Activated T-cell treated with anti-CD3 and anti-CD28 coated beads for 48 hours (primary cell): ENCODE measurements at places on chromosomes 16 and 17.

DNA sequence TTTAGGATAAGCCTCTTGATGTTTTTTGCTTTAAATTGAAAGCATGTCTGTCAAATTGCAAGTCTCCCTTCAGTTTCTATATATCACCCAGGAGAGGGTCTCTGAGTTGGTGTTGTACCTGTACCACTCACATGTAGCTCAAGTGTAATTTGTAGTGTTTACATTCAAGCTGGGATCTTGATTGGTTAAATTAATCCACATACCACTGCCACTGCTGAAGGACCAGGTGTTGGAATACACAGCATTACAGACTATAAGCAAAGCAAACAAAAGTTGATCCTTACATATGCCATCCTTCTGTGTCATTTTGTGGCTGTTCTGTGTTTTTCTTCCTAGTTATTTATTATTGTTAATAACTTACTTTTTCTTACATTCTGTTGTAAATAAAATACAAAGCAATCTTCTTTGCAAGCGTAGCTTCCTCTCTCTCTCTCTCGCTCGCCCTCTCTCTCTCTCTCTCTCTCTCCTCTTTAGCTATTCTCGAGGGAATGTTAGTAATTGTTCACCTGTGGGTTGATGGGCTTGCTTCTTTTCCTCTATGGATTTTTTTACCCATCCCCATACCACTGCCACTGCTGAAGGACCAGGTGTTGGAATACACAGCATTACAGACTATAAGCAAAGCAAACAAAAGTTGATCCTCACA, 20.8 kb upstream of the NOL11 start:
- DNase-seq = no peak

GRCh38 chr17:72760368-72760767, 332.1 kb downstream of the SLC39A11 start:
- no peak for DNase-seq

GRCh38 chr16:23597003-23597756, 1.1 kb upstream of the NDUFAB1 start:
- peak; percentile 10 for DNase-seq

- no peak for DNase-seq
Measured at GRCh38 chr16:22782314-22782713, 31.6 kb upstream of the HS3ST2 start.

DNA sequence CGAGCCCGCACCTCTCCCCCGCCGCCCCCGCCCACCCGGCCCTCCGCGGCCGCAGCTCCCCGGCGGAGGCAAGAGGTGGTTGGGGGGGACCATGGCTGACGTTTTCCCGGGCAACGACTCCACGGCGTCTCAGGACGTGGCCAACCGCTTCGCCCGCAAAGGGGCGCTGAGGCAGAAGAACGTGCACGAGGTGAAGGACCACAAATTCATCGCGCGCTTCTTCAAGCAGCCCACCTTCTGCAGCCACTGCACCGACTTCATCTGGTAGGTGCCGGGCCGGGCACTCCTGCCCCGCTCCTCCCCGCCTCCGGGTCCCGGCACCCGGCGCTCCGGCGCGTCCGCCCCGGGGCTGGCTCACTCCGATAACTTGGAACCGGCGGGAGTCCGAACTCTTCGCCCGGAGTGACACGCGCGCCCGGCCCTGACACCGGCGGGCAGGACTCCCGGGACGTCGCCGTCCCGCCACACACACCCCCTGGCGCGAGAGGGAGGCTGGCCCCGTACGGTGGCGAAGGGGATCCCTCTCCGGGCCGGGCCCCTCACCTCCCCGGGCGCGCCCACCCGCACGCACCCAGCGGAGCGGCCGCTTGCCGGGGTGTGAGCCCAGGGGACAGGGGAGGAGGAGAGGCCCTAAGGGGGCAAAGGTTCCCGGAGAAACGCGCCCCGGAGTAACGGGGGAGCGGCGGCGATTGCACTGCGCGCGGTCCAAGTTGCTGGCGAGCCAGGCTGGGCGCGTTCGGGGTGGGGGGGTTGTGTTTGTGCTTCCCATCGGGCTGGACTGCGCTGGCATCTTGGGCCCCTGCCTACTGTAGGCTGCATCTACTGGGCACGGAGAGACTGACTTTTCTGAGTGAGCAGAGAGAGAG, 581 bp downstream of the PRKCA start:
- DNase-seq = peak; percentile 23

DNA sequence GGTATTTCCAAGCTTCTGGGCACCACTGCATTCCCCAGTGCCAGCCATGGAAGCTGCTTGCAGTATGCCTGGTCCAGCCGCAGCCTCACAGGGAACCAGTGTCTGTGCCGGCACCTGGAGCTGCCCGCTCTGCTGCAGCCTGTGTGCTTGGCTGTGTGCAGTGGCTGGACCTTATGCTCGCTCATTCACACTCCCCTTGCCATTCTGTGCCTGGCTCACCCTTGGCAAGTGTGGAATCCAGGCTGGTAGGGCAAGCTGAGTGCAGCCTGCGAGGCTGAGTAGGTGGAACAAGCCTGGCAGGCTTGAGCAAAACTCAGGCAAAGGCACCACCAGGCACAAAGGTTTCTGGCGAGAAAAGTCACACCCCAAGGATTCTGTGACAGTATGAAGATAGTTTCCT, 144.0 kb downstream of the MYO1D start:
- no peak for DNase-seq

GRCh38 chr17:17546399-17547185, 44.9 kb downstream of the PEMT start:
- no peak for DNase-seq

DNA sequence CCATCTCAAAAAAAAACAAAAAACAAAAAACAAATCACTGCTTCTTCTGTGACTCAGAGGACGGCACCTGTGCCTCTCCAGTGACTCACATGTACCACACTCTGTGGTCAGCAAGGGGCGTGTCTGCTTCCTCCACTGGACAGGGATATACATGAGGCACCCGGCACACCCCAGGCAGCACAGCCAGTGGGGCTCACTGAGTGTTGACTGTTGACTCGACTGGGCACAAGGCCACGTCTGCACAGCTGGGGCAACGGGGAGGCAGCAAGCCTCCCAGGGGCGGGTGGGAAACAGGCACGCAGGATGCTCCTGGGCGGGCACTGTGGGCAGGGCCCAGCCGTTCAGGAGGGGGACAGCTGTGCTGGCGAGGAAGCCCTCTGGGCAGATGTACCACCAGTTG, 64.1 kb downstream of the TIMM22 start:
- DNase-seq = peak; percentile 20

GRCh38 chr16:17206712-17207111, 264.0 kb downstream of the XYLT1 start:
- DNase-seq = no peak

DNA sequence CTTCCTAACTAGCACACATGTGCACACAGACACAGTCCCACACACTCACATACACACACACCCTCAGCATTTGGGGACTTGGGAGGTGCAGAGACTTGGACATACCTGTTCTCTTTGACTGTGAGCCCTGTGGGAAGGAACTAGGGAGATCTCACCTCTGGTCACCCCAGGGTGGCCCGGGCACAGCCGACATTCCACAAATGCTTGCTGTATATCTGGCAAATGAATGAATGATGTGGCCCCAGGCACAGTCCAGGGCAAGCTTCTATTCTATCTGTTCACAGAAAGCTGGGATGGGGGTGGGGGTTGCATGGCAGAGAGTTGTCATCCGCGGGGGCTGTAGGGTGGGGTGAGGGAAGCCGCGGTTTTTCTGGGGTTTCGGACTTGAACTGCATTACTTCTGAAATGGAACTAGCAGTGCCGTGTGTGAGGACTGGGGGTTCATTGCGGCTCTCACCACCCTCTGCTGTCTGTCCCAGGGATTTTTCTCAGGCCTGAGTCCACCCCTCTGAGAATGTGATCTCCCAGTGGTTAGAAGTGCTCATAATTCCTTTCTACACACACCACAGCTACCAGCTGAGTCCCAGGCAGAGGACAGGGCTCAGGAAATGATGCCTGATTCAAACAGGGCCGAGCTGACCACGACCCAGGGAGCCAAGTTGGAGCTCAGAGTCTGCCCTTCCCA, 3.3 kb upstream of the RIPOR1 start:
- DNase-seq = no peak

DNA sequence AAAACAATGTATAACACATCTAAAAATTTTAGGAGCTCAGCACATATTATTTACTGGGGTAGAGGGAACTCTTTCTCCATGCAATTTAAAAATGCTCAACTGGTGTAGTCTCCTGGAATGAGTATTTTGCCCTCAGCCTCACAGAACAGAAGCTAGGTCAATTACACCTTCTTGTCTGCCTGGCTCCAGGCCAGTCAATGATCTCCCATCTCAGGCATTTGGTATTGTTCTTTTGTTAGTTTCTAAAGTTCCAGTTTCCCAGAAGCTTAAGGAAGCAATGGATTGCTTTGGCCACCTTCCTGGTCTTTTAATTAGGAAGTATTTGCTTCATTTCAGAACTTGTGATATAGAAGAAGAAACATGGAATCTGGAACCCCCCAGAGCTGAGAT, 360.3 kb upstream of the ASIC2 start:
- no peak for DNase-seq

DNA sequence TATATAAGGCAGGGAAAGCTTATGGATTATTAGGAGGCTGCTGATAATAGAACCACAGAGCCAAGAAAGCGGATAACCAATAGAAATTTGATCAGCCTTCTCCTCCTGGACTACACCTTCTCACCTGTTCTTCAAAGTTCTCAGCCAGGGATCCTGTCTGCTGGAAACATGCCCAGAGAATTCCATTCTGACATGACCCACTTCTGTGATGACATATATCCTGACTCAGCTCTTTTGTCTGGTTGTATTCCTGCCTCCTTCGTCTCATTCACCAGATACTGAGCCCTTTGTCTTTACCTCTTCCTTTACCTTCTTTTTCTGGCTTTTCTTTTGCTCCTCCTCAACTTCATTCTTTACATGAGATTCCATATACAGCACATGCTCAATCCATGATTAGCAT, 576.1 kb downstream of the CDH11 start:
- DNase-seq = no peak

DNA sequence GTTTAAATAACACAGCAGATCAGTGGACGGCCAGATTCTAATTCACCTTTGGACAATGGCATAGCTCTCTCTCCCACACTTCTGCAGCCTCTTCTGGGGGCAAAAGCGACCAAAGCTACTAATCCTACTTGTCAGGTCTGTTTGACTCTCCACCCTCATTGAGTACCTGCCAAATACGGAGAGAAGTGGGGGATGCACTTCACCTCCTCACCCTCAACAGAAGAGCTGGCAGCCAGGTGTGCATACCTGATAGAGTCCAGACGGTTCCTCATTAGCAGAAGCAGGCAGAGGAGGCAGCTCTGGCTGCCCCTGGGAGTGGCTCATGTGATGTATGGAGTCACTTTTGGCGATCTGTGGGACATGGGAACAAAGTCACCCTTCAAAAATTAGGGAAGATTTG, 4.9 kb downstream of the DNAH3 start:
- no peak for DNase-seq

GRCh38 chr17:27324771-27325339, 30.9 kb downstream of the WSB1 start:
- no peak for DNase-seq

GRCh38 chr17:37017404-37017803, 68.7 kb downstream of the AATF start:
- no peak for DNase-seq

DNA sequence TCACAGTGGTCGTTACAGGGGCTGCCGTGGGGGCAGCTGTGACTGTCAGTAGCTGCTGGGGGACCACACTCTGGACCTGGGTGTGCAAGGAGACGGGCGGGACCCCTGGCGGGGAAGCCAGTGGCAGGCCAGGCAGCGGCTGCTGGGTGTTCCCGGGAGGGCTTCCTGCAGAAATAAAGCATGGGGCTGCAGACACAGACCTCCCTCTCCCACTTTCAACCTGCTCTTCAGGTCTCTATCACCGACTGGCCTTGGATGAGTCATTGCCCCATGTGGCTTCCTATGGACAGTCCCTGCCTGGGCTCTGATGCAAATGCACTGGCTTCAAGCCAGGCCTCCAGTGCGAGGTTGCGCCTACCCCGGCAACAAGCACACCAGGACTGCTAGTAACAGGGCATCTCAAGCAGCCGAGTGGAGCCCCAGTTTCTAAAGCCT, 17.2 kb downstream of the SREBF1 start:
- peak; percentile 75 for DNase-seq

DNA sequence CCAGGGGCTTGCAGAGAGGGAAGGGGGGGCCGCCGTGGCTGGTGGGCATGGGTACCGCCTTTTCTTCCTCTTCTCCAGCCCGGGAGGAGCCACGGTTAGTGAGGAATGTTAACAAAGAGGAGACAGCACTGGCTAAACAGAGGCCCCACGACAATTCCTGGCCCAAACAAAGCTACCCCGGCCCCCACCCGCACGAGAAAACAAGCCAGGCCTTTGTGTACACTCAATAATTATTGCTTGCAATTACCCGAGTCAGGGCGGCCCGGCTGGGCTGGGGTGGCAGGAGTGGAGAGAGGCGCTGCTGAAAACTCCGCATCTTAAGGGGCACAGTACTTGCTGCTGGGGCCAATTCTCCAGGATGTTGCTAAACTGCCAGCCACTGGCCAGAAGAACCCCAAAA, 56.4 kb downstream of the IRX5 start:
- no peak for DNase-seq

DNA sequence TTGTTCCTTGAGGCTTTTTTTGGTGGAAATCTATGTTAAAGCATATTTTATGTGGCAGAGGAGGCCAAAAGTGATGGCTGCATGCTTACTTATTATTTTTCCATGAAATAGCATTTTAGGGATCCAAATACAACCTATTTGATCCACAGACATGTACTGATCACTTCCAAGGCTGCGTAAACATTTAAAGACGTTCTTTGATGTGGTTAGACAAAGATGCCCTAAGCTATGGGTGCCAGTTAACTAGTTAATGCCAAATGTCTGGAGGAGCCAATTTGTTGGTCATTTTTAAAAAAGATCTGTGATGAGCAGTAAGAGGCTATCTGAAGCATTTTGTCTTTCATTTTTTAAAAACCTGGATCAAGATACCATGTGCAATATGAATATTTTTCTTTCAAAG, 17.3 kb upstream of the PRKCA start:
- no peak for DNase-seq

- DNase-seq = no peak
Measured at GRCh38 chr17:32305049-32305448, 36.9 kb downstream of the C17orf75 start.

GRCh38 chr16:24784121-24784520, 54.7 kb downstream of the TNRC6A start:
- no peak for DNase-seq
